ENCODE measurements at places on chromosomes 1 and 21. TPM values are rescaled to one million over a fixed set of nuclear protein-coding genes. Genes with fewer than 3 reads are reported as not detected.

Gene PGBD2
- 16.0 TPM for total RNA-seq

Gene GJA8
- not detected for total RNA-seq

Gene ADIPOR1
- total RNA-seq: 45.7 TPM

Gene LRRC38
- not detected for total RNA-seq

Gene TGFB2
- 27.9 TPM for total RNA-seq

DNA sequence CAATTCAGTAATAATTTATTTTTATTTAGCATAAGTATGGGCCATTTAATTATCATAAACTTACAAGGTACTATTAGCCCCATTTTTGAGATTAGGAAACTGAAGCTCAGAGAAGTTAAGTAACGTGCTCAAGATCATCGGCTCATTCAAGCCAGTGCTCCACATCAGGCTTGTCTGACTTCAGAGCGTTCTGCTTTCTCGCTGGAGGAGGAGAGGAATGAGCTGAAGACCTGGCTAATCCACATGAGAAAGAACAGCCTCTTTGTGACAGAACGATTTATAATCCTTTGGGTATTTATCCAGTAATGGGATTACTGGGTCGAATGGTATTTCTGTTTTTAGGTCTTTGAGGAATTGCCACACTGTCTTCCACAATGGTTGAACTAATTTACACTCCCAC, 39.7 kb downstream of the DDX20 start:
- H3K36me3 ChIP-seq: no peaks in the 10 kb centered on the region
- no peak for DNase-seq
- H3K4me3 ChIP-seq: no peak overlapping the region

DNA sequence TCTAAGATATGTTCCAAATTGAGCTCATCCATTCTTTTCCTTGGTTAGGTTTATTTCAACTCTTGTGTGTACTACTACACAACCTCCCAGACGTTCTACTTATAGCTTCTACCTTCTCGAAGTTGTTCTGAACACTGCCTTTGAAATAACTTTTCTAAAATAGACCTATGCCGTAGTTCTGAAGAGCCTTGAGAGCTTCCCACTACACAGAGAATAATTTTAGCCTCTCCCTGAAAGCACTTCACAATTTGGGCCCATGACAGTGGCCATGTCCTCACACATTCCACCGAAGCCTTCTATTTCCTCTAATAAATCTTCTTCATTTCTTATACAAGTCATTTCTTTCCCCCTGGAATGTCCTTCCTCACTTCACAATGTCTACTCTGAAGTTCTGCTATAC, 62.2 kb downstream of the CRB1 start:
- H3K4me3 ChIP-seq: no peak overlapping the region
- DNase-seq: no peak
- no peaks in the 10 kb centered on the region for H3K4me1 ChIP-seq
- no peak overlapping the region for H3K27ac ChIP-seq
- H3K27me3 ChIP-seq: peaks cover 11% of the 10 kb centered on the region
- no peaks in the 10 kb centered on the region for H3K36me3 ChIP-seq

DNA sequence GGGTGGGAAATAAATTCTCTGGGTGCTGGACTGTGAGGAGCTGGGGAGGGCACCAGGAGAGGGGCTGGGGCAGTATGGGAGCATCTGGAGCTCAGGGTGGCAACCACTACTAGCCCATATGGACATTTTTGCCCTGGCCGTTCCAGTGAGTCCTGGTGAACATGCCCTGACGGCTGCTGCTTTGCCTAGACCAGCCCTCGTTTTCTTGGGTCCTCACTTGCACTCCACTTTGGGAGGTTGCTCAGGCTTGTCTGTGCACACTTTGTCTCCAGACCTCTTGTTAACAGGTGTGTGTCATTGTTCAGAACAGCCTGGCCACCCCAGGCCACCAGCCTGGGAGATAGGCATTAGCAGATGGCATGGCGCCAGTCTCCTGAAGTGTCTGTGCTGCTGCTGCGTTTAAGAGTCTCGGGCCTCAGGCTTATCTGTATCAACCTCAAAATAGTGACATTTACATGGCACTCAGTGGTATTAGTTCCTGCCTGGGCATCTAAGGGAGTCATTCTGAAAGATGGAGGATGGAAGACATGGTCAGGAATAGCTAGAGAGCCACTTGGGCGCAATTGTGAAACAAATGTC, 190.5 kb downstream of the PTPRU start:
- no peak for DNase-seq
- no peaks in the 10 kb centered on the region for H3K27me3 ChIP-seq
- H3K4me1 ChIP-seq: no peaks in the 10 kb centered on the region
- peaks cover 1% of the 10 kb centered on the region for H3K36me3 ChIP-seq

DNA sequence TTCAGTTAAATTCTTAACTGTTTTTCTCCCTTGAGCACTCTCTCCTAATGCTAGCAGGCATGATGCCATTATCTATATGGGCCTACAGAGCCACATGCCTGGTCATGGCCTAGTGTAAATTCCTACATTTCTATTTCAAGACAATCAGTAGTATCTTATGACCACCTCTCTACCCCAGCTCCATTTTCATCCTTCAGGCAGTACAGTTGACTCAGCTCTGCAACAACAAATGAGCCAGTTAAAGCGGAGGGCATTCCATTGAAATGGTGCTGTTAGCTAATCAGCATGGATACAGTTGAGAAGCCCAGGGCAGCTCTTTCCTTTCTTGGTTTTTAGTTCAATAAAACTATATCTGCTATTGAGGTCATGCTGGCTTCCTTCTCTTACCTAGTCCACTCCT, 150.0 kb downstream of the PPP1R12B start:
- DNase-seq: no peak
- H3K4me1 ChIP-seq: peaks cover 8% of the 10 kb centered on the region
- H3K36me3 ChIP-seq: peaks cover 6% of the 10 kb centered on the region

DNA sequence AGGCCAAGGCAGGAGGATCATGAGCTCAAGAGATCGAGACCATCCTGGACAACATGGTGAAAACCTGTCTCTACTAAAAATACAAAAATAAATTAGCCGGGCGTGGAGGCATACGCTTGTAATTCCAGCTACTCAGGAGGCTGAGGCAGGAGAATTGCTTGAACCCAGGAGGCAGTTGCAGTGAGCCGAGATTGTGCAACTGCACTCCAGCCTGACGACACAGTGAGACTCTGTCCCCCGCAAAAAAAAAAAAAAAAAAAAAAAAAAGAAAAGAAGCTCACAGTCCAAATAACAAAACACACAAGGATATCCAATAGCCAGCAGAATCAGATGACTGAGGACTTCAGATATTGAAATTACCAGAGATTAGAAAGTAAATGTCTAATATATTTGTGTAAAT, 11.8 kb downstream of the AHCTF1 start:
- H3K4me3 ChIP-seq: no peak overlapping the region
- peaks cover 19% of the 10 kb centered on the region for H3K4me1 ChIP-seq
- DNase-seq: no peak

DNA sequence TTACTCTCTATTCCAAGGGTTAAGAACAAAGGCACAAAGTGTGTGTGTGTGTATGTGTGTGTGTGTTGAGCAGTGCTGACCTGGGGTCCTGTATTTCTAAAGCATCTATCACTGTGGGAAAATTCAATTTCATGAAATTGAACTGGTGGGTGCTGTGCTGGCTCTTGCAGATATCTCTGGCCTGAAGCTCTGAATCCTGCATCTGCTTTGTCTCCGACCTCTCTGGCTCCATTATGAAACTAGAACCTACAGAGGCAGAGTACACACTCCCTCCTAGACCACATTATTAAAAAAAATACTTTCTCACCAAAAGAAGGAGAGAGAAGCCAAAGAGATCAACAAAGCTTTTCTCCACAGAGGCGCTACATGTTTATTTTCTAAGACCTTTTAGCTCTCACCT, 88.4 kb upstream of the PDE4B start:
- H3K36me3 ChIP-seq: no peaks in the 10 kb centered on the region
- H3K27ac ChIP-seq: no peak overlapping the region
- no peak for DNase-seq
- H3K27me3 ChIP-seq: peaks cover 7% of the 10 kb centered on the region

- no peak for DNase-seq
- H3K4me1 ChIP-seq: no peaks in the 10 kb centered on the region
- no peak overlapping the region for H3K27ac ChIP-seq
- H3K4me3 ChIP-seq: no peak overlapping the region
- H3K27me3 ChIP-seq: no peaks in the 10 kb centered on the region
Observed at GRCh38 chr1:114310695-114311271, 157.1 kb upstream of the SYT6 start.

DNA sequence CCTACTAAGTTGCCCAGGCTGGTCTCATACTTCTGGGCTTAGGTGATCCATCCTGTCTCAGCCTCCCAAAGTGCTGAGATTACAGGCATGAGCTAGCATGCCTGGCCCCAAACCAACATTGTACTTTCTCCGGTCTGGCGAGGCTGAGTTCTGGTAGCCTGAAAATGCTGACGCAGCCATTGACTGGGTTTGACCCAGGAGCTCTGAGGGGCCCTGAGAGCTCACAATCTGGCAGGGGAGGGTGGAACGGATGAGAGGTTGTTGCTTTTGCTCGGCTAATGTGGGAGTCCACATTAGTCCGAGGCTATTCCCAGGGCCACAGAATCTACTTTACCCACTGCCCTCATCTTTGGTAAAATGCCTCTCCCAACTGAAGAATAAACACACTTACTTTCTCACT, 35.1 kb upstream of the PARP1 start:
- no peaks in the 10 kb centered on the region for H3K36me3 ChIP-seq
- peaks cover 20% of the 10 kb centered on the region for H3K27me3 ChIP-seq
- no peak for DNase-seq
- H3K27ac ChIP-seq: no peak overlapping the region

GRCh38 chr1:163171826-163172225, 30.9 kb downstream of the RGS5 start:
- peaks cover 11% of the 10 kb centered on the region for H3K4me1 ChIP-seq
- H3K27ac ChIP-seq: no peak overlapping the region
- DNase-seq: no peak
- peaks cover 3% of the 10 kb centered on the region for H3K27me3 ChIP-seq
- no peaks in the 10 kb centered on the region for H3K36me3 ChIP-seq

- H3K27ac ChIP-seq: no peak overlapping the region
- no peaks in the 10 kb centered on the region for H3K27me3 ChIP-seq
- DNase-seq: no peak
- no peak overlapping the region for H3K4me3 ChIP-seq
Observed at GRCh38 chr1:105137543-105138457, 1388.1 kb downstream of the AMY1C start.

DNA sequence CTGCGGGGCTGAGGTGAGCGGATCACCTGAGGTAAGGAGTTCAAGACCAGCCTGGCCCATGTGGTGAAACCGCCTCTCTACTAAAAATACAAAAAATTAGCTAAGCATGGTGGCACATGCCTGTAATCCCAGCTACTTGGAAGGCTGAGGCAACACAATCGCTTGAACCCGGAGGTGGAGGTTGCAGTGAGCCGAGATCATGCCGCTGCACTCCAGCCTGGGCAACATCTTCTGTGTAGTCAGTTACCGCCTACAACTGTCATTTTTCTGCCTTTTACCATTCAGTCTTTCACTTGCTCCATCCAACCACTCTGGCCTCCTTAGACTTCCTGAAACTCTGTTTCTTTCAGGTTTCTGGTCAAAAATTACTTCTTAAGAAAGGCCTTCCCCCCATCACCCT, 2.2 kb downstream of the MYCBP start:
- H3K27me3 ChIP-seq: no peaks in the 10 kb centered on the region
- no peak for DNase-seq
- peaks cover 1% of the 10 kb centered on the region for H3K36me3 ChIP-seq
- no peak overlapping the region for H3K27ac ChIP-seq

Measured in progenitor cell of endocrine pancreas (in vitro differentiated cells).